ENCODE measurements at places on chromosomes 1 and 21. TPM values are rescaled to one million over a fixed set of nuclear protein-coding genes. Genes with fewer than 3 reads are reported as not detected.

- no peak for DNase-seq
Observed at GRCh38 chr1:159076438-159077119, at the start of gene AIM2. Gene AIM2 (minus strand): TSS chr1:159076766. CDS start chr1:159073499, 3,267 bp downstream.

- DNase-seq: no peak
Observed at GRCh38 chr1:218669431-218669830, 324.3 kb downstream of the TGFB2 start.

DNA sequence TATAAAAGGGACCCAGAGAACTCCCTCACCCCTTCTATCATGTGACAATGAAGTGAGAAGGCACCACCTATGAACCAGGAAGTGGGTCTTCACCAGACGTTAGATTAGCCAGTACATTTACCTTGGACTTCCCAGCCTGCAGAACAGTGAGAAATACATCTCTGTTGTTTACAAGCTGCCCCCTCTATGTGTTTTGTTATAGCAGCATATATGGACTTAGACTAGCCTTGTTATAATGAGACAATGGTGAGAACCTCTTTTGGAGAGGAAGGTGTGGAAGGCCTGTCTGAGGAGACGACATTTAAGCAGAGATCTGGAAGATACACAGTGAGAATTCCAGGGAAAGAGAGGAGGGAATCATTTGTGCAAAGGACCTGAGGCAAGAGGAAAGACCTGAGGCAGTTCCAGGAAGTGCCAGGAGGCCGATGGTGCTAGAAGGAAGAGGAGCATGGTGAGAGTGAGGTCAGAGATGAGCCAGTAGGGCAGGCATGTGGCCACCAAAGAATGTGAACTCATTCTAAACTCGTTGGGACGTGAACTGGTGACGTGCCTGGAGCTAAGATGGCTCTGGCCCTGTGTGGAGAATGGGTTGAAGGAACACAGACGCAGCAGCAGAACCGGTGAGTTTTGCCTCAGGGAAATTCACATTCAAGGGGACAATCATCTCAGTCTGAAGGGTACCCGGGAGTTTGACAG, 98.9 kb upstream of the IRF2BP2 start:
- DNase-seq: no peak

GRCh38 chr1:173190101-173190936, 16.8 kb downstream of the TNFSF4 start:
- DNase-seq: peak; percentile 66

- DNase-seq: no peak
Observed at GRCh38 chr1:189351960-189352359, 1125.7 kb downstream of the BRINP3 start.

DNA sequence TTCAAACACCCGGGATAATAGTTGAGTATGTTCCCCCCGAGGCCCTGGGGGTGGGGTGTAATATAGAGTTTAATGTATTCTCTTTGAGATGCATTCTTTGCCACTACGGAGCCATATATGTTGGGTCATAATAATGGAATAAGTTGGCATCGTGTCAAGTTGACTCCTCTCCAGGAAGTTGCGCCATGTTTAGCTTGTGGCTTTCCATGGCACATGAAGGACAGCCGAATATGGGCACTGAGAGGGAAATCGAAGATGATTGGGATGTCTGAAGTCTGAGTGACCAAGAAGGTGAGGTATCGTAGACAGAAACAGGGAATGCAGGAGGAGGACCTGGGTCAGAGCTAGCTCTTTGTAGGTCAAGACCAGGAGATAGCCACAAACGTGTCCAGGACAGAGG, 92.6 kb downstream of the PAX7 start:
- no peak for DNase-seq

- no peak for DNase-seq
Observed at GRCh38 chr1:71587961-71588360, 507.1 kb upstream of the ZRANB2 start.

DNA sequence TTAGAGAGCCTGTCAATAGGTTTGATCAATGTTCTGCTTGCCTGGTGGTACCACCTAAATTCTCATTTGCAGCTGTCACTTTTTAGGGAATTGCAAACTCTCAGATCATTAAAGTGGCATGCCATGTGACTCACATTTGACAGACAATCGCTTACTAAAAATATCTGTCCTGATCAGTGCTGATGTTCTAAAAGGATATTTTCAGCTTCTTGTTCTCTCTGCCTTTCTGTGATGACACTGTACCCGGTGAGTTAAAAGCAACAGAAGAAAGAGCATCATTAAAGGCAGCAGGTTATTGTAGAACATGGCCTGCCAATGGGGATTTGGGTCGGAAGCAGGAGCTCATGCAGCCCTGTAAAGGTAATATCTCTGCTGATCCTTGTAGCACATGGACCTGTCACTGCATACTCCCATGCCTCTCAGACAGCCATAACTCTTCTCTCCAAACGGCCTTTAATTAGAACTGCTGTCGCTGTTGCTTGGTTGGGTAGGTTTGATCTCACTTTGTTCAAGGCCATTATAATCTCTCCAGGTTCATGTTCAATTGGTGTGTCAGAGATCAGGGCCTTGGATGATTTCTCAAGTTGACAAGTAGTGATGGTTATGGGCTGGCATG, 441.3 kb upstream of the DEPDC1 start:
- DNase-seq: no peak

- no peak for DNase-seq
Observed at GRCh38 chr1:158089925-158090637, 90.6 kb upstream of the CD1D start.

DNA sequence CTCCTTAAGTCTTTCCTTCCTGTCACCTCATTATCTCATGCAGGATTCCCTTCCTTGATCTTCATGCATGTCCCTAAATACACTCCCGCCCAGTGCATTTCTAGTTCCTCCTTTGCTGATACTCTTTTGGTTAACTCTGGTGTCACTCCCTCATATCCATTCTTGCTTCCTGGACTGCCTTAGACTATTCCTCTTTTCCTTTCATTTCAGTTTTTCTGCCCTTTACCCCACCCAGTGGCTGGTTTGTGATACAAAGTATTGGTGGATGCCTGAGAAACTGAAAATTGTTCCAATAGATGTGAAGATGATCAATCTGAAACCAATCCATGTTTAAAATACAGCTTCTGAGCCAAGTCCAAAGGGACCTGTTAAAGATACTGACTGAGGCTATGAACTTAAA, 553.8 kb upstream of the CAMK1G start:
- no peak for DNase-seq

DNA sequence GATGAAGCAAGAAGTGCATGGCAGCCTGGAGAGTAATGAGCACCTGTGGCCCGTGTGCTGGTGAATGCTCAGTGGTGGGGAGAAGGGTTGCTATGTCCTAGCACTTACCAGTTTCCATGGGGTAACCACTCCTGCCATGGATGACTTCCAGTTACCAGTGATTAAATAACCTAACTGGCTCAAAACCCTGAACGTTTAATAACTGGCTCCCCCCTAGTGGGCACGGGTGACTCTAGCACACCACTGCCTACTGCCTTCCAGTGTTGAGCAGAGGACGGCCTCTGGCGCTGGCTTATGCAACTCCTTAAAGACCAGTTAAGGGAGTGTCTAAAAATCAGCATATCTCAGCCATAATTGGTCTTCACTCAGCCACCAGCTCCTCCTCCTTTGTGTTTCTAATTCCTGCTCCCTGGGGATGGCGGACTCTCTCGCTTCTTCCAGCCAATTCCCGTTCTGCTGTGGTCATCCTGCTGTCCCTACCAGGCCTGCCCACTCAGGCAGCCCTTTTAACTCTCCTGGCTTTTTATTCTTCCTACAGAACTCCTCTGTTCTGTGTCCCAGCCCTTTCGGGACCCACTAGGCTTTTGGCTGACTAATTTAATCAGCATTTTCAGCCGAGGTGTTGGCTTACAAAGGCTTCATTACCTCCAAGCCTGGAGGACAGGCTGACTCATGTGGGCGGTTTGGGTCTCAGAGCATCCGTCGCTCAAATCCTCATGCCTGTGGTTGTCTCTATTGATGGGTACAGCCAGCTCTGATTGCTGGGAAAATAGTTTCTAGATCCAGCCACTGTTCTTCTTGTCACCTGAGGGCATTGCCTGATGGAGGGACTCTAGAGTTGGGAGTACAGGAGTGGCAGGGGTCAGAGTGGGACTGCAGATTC, 332.4 kb downstream of the CAMTA1 start:
- DNase-seq: no peak

DNA sequence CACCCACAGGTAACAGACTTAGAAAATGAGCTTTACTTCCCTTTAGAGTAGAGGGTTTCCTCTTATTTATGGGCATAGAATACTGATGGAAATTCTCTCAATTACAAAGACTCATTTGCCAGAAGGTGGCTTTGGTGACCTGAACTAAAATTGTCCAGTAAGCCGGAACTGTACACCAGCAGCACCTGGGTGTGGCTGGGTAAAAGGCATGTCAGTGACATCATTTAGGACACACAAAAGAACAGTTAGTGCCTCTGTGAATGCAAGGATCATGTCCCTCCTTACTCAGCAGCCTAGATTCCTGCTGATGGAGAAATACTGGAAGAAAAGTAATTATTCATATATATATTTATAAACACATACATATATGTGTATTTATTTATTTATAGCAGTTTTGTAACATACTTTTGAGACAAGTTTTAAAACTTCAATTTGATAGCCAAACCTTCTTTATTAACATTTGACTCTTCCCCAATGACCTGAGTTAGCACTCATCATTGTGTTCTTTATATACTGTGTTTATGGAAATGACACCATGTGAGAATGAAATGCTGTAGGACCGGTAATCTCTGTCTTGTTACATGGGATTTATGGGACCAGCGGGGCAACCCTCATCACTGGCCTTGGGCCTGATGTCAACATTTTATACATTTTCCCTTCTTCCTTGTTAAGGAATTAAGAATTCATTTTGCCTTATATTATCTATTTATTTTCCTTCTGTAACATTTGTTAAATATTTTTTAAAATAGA, 274.4 kb downstream of the BRINP2 start:
- DNase-seq: no peak

GRCh38 chr1:48683839-48684238, 92.9 kb downstream of the BEND5 start:
- no peak for DNase-seq

- no peak for DNase-seq
Observed at GRCh38 chr1:228039986-228040385, 33.2 kb downstream of the WNT3A start.

GRCh38 chr1:182054698-182055326, 6.7 kb downstream of the ZNF648 start:
- DNase-seq: peak; percentile 34

GRCh38 chr1:197101978-197102377, 34.9 kb upstream of the F13B start:
- DNase-seq: no peak

GRCh38 chr21:38282921-38283320, 26.1 kb downstream of the KCNJ15 start:
- no peak for DNase-seq

DNA sequence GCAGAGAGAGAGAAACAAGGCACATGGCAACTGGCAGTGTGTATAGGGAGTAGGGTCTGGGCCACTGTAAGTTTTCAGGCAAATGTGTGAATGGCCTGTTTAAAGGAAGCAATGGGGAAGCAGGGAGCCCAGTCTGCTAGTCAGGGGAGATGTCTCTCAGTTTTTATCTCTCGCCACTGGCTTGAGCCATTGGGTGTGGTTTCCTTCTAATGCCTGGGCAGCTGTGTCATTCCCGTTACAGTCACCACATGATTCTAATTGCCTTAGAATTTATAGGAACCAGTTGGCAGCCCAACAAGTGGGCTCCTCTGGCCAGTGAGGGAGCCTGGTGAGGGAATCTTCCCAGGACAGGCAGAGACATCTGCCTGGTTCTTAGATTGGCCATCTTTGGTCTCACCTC, 182.4 kb downstream of the DISC1 start:
- no peak for DNase-seq

DNA sequence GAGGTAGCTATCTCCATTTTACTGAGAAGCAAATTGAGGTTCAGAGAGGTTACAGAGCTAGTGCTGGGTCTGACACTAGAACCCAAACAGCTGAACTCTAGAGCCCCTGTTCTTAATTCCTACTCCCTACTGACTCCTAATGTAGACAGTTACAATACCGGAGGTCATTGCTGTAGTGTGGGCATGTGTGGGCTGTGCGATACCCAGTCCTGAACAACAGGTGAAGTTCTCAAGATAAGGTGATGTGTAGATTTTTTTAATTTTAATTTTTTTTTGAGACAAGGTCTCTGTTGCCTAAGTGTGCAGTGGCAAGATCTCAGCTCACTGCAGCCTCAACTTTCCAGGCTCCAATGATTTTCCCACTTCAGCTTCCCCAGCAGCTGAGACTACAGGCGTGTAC, 1.6 kb upstream of the RHOC start:
- no peak for DNase-seq

DNA sequence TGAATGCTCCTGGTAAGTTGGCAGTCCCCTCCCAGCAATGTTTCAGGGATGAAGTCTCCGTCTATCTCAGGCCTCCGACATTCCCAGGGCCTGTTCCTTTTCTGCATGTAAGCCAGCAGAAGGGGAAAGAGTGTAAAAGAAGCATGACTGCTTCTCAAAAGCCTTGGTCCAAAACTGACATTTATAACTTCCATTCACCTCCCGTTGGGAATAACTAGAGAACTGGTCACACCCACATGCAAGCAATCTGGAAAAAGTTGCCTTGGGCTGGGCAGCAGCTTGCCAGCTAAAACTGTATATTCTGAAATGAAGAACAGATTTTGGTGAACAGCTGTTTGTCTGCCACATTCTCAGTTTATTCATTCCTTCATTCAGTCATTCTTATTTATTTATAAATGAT, 24.2 kb upstream of the NPL start:
- no peak for DNase-seq

DNA sequence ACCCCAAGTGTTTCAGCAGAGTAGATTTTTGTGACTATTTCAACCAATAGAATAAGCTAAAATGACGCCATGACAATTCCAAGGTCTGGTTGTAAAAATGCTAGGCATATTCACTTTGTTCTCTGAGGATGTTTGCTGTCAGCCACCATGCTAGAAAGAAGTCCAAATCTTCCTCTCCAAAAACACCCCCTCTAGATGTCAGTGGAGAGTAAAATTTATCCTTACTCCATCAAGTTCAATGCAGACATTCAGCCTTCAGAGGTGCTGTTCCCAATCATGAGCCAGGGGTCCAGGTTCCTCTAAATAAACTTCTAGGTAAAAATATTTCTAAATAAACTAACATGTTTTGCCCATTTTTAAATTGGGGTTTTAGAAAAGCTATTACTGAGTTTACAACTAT, 395.4 kb upstream of the ADAMTS5 start:
- DNase-seq: no peak

DNA sequence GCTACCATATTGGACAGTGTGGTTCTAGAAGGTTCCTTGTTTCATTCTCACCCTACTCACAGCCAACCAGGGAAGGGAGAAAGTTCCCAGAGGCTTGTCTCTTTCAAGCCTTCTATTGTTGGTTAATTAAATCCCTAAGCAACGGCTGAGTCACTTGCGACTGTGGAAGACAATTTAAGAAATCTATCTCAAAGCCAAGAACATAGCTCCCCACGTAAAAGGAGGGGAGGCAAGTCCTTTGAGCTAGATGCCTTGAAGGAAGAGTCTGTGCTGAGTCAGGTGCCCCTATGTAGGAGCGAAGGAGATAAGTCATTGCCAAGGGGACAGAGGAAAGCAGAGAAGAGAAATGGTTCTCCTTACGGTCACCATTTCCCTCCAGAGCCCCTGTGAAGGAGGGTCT, 79.4 kb upstream of the PPP2R5A start:
- no peak for DNase-seq

The OR2T29 gene
- total RNA-seq: not detected

The APOBEC4 gene
- total RNA-seq: not detected

The NBPF4 gene
- not detected for total RNA-seq

The ZRANB2 gene
- total RNA-seq: 46.8 TPM

The LPAR3 gene
- 8.8 TPM for total RNA-seq

The MYOG gene
- not detected for total RNA-seq

The GJB3 gene
- total RNA-seq: not detected

The CLDN19 gene
- total RNA-seq: not detected

The BPNT1 gene
- total RNA-seq: 20.6 TPM

Measured in heart right ventricle (tissue), 16 donors.